Activated T-helper 1 cell treated with anti-CD3 and anti-CD28 coated beads, Interleukin-2, amount 50 U/mL, for 16 hours (primary cell): ENCODE measurements at places on chromosomes 6 and 20.

GRCh38 chr6:111171577-111172400 is 84.5 kb downstream of the SLC16A10 start:
- DNase-seq: no peak

GRCh38 chr20:46000262-46000996 is 8.3 kb upstream of the MMP9 start:
- no peak for DNase-seq

GRCh38 chr6:161635975-161636374 is 362.1 kb upstream of the AGPAT4 start:
- DNase-seq: no peak

DNA sequence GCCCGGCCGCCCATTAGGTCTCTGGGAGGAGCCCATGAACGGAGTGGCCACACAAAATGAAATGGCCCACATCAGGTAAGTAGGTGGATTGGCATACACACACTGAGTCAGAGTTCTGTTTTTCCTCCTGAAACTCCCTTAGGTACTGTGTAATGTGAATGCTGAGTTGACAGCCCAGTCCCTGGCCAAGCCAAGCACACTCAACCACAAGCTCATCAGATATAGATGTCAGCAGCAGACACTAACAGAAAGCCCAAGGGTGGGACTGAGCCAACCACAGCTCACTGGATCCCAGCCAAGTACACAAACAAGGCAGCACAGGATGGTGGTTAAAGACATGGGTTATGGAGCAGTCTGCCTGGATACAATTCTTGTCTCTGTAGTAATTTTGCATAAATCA is 403.4 kb downstream of the GJA1 start:
- DNase-seq: no peak

DNA sequence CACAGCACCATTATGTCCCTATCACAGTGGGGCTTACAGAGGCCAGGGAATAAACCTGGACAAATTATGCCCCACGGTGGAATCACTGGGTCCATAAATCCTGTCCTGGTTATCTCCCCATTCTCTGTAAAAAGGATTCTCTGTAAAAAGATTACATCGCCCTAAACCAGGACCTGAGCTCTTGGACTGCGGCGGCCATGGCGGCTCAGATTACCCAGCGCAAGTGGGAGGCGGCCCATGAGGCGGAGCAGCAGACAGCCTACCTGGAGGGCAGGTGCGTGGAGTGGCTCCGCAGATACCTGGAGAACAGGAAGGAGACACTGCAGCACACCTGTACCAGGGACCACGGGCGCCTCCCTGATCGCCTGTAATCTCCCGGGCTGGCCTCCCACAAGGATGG is 8.4 kb upstream of the HLA-A start:
- DNase-seq: no peak

DNA sequence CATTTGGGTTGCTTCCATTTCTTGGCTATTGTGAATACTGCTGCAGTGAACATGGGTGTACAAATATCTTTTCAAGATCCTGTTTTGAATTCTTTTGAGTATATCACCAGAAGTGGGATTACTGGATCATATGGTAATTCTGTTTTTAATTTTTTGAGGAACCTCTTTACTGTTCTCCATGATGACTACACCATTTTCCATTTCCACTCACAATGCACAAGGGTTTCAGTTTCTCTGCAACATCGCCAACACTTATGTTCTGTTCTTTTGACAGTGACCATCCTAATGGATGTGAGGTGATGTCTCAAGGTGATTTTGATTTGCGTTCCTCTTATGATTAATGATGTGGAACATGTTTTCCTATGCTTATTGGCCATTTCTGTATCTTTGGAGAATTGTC is 214.4 kb upstream of the ZFP64 start:
- DNase-seq: no peak

- DNase-seq: no peak
Observed at GRCh38 chr6:46299253-46299652, 128.5 kb upstream of the ENPP5 start.

- no peak for DNase-seq
Observed at GRCh38 chr6:19880066-19880465, 42.9 kb downstream of the ID4 start.

- no peak for DNase-seq
Observed at GRCh38 chr6:170181338-170181690, 109.6 kb downstream of the DLL1 start.

DNA sequence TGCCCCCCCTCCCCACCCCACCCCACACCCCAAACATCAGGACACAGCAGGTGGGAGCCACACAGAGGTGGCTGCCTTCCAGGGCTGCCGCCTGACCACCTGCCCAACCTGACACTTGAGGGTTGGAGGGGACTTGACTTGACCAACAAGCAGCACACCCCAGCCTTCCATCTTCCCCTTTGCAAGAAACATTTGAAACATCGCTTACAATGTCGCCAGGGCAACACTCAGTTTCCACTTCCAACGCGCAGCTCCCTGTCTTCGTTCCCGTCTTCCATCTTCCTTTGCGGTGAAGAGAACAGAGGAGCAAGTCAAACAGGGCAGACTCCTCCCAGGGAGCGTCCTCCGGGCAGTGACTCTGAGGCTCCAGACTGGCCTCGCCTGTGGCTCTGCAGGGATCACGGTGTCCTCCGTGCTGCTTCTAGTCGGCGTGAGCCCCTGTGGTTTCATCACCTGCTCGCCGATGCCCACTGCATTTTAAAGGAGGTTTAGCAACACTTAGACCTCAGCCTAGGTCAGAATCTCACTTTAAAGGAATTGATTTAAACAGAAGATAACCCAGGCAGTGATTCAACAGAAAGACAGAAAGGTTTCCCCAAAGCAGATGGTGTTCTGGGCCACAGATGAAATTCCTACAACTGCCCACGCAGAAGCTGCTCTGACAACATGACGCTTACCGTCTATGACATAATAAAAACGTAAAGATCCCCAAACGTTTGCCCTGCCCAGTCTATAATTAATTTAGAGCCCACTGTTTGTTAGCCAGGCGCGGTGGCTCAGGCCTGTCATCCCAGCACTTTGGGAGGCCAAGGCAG is 130.8 kb downstream of the TAF4 start:
- DNase-seq: no peak

DNA sequence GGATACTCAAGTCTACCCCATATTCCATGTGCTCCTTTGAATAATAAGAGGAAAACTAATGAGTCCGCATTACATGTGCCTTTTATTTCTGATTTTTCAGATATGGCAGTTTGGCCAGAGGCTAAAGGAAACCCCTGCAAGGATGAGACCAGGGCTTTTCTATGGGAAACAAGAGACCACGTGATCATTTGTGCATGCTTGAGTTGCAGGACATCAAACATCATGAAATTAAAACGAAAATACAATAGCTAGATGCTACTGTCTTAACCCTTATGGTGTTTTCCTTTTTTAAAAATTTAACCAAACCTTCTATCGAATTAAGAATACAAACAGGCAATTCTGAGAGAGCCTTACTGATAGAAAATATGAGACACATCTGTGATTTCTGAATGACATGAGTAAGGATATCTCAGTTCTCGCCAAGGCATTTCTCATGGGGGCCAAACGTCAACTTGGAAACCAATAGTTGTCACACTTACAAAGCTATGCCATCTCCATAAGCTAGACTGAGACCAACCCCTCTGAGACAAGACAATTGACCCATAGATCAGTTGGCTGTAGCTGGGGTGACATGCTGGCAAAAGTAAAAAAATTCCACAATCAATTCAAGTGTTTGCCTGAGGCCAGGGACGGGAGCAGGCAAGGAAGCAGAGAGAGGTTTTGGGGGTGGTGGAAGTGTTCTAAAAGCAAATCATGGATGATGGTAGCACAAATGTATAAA is 52.8 kb downstream of the RIPOR2 start:
- DNase-seq: no peak

GRCh38 chr20:43331906-43332305 is 125.8 kb upstream of the SRSF6 start:
- DNase-seq: no peak

DNA sequence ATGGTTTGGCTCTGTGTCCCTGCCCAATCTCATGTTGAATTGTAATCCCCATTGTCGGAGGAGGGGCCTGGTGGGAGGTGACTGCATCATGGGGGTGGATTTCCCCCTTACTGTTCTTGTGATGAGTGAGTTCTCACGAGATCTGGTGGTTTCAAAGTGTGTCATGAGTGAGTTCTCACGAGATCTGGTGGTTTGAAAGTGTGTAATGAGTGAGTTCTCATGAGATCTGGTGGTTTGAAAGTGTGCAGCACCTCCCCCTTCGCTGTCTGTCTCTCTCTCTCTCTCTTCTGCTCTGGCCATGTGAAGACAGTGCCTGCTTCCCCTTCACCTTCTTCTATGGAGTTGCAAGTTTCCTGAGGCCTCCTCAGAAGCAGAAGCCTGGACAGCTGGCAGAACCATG is 87.6 kb downstream of the MYLK4 start:
- DNase-seq: no peak

- DNase-seq: no peak
Observed at GRCh38 chr6:168992446-168993144, 261.1 kb downstream of the THBS2 start.

GRCh38 chr6:118708055-118708454 is 56.7 kb upstream of the CEP85L start:
- no peak for DNase-seq
